ENCODE measurements at places on chromosomes 1 and 21.
A peak's percentile ranks its signal among the peaks of the same experiment; 100 is the strongest.

- DNase-seq: no peak
Measured at GRCh38 chr1:117167402-117167801, 43.3 kb downstream of the VTCN1 start.

DNA sequence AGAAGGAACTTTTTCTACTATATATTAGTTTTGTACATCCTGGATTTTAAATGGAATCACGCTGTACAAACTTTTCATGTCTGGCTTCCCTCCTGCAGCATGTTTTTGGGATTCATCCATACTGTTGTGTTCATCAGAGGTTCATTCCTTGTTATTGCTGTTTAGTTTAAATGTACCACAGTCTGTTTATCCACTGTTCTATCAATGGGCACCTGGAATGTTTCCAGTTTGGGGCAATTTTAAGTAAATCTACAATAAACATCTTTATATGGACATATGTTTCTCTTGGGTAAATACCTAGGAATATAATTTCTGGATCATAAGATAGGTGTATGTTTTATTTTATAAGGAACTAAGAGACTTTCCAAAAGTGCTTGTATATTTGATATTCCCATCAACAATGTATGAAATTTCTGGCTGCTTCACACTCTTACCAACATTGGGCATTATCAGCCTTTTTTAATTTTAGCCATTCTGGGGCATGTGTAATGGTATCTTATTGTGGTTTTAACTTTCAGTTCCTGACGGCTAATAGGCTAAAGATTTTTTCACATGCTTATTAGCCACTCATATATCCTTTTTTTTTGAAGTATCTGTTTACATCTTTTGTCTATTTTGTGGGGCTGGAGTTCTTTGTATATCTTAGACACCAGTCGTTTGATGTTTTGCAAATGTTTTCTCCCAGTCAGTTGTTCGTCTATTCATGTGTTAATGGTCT lies 48.8 kb downstream of the RPS6KC1 start:
- DNase-seq: no peak

DNA sequence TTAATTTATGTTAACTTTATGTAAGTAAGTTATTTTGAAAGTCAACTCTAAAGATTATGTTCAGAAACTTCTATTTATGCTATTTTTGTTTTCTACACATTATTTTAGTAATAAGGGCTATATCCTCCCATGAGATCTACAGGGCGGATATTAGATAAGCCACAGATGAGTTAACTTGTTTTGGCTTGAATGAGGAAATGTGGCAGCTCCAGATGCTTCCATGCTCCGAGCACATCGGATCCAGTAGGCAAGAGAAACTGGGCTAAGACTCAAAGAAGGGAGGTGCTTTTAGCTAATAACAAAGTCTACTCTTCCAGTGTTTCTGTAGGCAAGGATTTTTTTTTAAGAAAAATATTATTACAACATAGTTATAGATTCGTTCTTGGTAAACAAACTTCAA lies 20.0 kb upstream of the LAMC1 start:
- DNase-seq: no peak

DNA sequence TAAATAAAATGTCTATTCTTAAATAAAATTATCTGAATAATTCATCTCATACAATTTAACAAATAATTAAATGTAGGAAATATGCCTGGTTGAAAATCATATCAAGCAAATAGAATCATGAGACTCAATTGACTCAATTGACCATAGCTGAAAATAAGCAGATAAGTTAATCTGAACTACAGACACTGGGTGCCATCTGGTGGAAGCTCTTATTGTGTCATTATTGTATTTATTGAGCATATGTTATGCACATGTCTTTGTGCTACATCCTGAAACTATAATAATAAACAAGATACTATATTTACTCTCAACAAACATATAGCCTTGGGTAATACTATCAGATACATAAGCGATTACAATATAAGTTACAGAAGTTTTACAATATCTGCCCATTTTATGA lies 41.0 kb downstream of the BRINP3 start:
- DNase-seq: peak; percentile 77

- no peak for DNase-seq
Measured at GRCh38 chr1:87684194-87684593, 355.5 kb downstream of the LMO4 start.

- DNase-seq: no peak
Measured at GRCh38 chr21:37796011-37796410, 120.2 kb downstream of the KCNJ6 start.

GRCh38 chr1:217907504-217907903 lies 276.4 kb downstream of the SPATA17 start:
- DNase-seq: peak; percentile 49

DNA sequence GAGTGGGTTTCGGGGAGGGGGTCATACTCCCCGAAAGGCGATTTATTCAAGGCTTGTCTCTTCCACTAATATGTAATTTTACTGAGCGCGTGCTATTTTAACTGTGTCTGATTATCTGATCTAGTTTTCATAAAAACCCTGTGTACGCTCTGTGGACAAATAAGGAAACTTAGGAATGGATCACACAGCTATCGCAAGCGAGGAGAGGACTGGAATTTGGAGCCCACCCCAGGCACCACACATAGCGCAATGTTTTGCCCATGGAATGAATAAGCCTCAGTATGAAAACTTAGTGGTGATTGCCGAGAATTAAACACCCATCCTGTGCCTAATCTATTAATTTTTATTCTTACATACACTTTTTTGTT lies 9.8 kb upstream of the RAB42 start:
- DNase-seq: peak; percentile 75

DNA sequence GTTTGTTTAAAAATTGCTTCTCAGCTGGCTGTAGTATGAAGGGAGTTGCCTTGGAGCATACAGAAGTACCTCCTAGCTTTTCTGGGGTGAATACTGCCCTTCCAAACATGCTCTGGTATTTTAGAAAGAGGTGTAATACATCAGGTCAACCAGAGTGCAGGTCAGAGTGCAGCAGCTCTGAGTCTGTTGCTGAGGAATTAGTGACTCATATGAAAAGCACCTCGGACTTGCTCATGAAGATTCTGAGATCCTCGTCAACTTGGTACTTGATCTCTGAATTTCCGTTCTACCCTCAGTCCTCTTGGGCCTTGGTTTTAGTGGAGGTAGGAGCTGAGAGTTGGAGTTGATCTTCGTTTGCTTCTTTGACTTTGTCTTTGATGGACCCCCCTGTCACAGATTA lies 67.3 kb downstream of the NOS1AP start:
- no peak for DNase-seq

- no peak for DNase-seq
Measured at GRCh38 chr1:232144696-232145230, 485.2 kb downstream of the SIPA1L2 start.

DNA sequence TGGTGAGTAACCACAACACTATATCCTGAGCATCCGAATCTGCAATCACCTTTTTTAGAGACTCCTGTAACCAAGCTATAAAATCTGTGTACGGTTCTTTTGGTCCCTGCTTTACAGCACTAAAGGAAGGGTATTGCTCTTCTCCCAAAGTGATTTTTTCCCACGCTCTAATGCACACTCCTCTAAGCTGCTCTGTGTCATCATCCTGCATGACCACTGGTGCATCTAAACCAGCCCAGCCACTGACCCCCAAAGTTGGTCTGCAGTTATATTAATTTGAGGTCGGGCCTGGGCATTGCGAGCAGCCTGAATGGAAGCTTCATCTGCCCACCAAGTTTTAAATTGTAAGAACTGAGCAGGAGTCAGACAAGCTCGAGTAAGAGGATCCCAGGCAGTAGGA lies 480.0 kb downstream of the PTPRU start:
- DNase-seq: no peak

GRCh38 chr1:247500865-247501264 lies 35.4 kb downstream of the OR2C3 start:
- no peak for DNase-seq

- peak; percentile 74 for DNase-seq
Measured at GRCh38 chr1:247373721-247374141, 42.1 kb upstream of the ZNF496 start.

DNA sequence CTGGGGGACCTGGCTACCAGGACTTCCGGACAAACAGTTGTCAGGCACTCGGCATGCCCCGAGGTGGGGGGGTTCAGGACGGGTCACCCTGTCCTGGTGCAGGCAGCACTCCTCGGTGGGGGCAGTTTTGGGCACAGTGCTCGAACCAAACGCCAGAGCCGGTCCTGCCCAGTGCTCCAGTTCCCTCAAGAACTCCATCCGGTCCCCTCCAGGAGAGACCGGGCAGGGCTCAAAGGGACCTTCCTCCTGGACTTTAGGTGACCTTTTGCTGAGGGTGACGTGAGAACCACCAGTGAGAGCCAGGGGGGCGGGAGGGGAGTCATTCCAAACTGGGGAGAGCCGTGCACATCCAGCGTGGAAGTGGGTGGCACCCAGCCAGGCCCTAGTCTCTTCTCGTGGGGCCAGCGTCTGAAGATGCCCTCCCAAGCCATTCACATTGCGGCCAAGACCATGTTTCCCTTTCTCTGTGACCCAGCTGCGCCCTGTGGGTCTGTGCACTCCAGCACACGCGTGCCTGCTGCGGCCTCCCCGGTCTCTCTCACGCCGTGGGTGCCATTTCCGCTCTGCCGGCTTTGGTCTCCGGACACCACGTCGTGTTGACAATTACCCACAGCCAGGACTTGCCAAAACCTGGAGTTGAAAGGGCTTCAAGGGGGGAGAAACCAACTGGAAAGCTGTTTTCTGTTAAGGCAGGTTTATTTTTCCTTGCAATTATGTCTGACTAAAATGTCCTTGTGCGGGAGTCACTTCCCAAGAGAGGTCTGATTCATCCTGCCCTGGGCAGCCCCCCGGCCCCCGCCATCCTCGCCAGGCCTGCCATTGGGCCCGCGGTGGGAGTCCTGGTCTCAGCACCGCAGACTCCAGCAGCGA lies 178.8 kb upstream of the ARHGEF16 start:
- no peak for DNase-seq

- no peak for DNase-seq
Measured at GRCh38 chr1:153113416-153113815, at the start of gene SPRR2F. Gene SPRR2F (minus strand): TSS chr1:153113516. CDS start chr1:153112733, 783 bp downstream.

DNA sequence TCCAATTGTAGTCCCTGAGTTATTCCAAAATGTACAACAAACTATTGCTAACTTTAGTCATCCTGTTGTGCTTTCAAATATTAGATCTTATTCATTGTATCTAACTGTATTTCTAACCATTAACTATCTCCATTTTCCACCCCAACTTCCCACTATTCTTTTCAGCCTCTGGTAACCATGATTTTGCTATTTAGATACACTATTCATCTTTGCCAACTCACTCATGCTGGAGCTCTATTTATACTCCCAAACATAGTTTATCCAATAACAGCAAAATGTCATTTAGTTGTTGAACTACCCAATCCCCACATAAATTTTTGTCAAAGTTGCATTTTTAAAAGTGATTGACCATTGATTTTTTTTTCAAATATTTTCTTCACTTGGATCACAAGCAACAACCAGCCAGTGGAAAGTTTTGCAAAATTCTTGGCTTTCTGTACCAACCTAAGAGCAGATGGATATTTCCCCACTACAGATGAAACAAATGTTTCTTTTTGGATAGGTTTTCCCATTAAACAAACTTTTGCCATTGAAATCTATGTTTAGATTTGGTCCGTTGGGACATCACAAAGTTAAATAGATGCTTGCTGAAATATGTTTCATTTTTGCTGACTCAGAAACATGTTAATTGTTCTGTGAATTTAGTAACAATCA lies 866.0 kb downstream of the LTN1 start:
- DNase-seq: no peak

GRCh38 chr1:207047505-207047904 lies 3.5 kb downstream of the YOD1 start:
- DNase-seq: peak; percentile 75

- DNase-seq: peak; percentile 28
Measured at GRCh38 chr1:34500451-34500850, 254.4 kb upstream of the GJB5 start.

GRCh38 chr1:96746440-96747420 lies 25.1 kb downstream of the PTBP2 start:
- no peak for DNase-seq

GRCh38 chr1:36142121-36142520 lies 7.2 kb downstream of the TRAPPC3 start:
- no peak for DNase-seq

GRCh38 chr1:218112862-218113261 lies 172.2 kb upstream of the RRP15 start:
- no peak for DNase-seq

GRCh38 chr21:23936991-23937390 lies 1670.3 kb downstream of the MRPL39 start:
- DNase-seq: no peak

DNA sequence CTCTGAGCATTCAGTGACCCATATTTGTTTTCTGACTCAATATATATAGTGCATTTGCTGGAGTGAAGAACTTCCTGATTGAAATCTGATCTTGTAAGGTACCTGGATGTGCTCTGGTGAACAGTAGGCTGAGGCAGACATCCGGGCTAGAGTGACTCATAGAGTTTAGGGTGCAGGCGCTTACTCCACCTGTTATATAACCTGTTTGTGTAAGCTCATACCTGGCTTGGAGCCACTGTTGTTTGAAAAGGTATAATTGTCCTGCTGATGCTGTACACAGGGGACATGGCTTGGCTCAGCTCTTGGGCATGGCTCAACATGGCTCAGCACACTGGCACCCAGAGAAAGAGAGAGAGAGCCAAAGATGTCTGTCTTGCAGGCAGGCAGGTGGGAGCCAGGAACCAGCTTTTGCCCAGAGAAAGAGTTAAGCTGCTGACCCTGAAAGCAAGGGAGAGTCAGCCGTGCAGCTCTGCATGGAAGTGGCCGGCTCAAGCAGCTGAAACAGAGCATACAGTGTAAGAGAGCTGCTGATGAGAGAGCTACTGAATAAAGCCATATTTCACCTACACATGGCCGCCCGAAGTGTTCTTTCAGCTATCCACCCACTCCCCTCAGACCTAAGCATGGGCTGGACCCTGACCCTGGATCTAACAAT lies 43.2 kb downstream of the GJA5 start:
- no peak for DNase-seq

- DNase-seq: no peak
Measured at GRCh38 chr1:232985882-232986526, 35.6 kb downstream of the NTPCR start.

GRCh38 chr1:40435471-40435870 lies 14.8 kb upstream of the ZFP69B start:
- DNase-seq: no peak

- DNase-seq: peak; percentile 93
Measured at GRCh38 chr1:196651637-196652215, at the start of gene CFH. Gene CFH (plus strand): TSS chr1:196652043. CDS start chr1:196652118, 75 bp downstream.

DNA sequence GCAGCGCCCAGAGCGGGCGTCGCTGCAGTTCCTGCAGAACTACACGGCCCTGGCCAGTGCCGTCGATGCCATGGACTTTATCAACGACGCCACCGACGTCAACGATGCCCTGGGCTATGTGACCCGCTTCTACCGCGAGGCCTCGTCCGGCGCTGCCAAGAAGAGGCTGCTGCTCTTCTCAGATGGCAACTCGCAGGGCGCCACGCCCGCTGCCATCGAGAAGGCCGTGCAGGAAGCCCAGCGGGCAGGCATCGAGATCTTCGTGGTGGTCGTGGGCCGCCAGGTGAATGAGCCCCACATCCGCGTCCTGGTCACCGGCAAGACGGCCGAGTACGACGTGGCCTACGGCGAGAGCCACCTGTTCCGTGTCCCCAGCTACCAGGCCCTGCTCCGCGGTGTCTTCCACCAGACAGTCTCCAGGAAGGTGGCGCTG lies 22.0 kb downstream of the COL6A1 start:
- DNase-seq: no peak

GRCh38 chr21:36579898-36580297 lies 100.0 kb upstream of the CLDN14 start:
- peak; percentile 25 for DNase-seq

- no peak for DNase-seq
Measured at GRCh38 chr1:110936567-110936966, 27.2 kb downstream of the LRIF1 start.

Measured in OCI-M1 (cell line).